Stimulated activated CD8-positive, alpha-beta memory T cell treated with anti-CD3 and anti-CD28 coated beads, Interleukin-15, amount 100 ng/mL, for 24 hours (primary cell): ENCODE measurements at places on chromosomes 3 and 15.

DNA sequence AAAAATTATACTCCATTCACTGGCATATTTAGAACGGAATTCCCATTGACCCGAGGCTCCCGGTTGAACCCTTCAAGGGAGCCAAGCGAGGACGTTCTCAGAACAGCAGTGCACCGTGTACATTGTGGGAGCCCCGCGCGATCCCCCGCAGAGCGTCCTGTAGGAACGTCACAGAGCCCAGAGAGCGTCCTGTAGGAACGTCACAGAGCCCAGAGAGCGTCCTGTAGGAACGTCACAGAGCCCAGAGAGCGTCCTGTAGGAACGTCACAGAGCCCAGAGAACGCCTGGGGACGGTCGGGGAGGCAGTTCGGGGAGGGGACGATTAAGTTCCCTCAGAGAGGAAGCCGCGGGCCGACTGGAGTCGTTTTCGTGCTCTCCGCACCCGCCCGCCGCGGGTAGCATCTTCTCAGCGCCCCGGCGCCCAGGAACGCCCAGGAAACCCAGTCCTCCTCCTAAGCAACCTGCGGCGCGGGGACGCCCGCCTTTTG lies 506 bp upstream of the ATP1B3 start:
- peak; percentile 42 for DNase-seq

GRCh38 chr3:45067486-45067885 lies 41.4 kb downstream of the CLEC3B start:
- DNase-seq = no peak

DNA sequence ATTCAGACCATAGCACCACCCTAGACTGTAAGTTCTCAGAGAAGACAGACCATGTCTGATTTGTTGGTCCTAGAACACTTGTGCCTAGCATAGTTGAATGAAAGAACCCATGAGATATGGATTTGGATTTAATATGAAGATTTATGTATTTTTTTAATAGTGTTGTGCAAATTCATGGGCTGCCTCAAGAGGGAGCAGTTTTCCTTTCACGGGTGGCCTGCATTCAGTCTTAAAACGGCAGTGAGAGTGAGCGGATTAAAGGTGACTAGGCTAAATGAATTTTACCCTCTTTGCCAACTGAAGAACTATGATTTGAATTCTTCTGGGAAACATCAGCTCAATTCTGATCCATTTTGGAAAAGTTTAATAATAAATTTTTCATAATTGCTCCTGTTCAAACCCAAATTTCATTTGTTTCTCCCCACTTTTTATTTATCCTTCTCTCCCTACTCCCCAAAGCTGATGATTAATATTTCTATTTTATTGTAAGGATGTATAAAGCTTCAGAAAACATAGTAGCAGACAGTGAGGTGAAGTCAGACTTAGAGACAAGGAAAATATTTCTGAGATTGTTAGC lies 67.3 kb downstream of the MORC1 start:
- DNase-seq = no peak

DNA sequence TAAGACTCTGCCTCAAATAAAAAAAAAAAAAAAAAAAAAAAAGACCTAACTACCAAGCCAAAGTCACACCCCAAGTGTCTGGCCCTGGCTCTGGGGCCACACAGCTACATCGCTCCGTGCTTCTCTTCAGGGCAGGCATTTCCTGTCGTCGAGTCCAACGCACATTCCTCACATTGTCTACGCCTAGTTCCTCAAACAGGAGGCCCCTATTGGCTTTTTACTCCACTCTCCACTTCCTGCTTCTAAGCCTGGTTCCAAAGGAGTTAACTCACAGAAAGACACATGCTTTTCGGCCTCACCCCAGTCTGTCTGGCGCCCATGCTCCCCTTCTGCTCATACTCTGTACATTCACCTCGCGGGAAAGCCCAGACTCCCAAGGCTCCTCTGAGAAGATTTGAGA lies 28.8 kb downstream of the KNG1 start:
- no peak for DNase-seq

DNA sequence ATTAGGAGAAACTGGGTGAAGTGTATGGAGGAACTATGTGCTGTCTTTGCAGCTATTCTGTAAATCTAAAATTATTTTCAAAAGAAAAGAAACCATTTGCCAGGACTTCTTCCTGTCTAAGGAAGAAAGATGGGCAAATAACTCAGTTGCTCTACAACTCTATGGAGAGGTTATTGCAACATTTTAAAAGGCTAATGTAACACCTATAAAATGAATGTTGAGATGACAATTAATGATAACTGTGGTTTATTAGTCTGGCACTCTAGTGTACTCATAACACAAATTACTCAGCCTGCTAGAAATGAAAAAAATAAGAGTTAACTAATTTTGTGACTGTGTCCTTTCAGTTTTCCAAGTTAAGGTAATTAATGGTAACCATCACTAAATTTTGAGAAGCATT lies 32.3 kb downstream of the SLC4A7 start:
- DNase-seq = no peak

- DNase-seq = no peak
Measured at GRCh38 chr3:3065876-3066275, 44.3 kb downstream of the IL5RA start.

DNA sequence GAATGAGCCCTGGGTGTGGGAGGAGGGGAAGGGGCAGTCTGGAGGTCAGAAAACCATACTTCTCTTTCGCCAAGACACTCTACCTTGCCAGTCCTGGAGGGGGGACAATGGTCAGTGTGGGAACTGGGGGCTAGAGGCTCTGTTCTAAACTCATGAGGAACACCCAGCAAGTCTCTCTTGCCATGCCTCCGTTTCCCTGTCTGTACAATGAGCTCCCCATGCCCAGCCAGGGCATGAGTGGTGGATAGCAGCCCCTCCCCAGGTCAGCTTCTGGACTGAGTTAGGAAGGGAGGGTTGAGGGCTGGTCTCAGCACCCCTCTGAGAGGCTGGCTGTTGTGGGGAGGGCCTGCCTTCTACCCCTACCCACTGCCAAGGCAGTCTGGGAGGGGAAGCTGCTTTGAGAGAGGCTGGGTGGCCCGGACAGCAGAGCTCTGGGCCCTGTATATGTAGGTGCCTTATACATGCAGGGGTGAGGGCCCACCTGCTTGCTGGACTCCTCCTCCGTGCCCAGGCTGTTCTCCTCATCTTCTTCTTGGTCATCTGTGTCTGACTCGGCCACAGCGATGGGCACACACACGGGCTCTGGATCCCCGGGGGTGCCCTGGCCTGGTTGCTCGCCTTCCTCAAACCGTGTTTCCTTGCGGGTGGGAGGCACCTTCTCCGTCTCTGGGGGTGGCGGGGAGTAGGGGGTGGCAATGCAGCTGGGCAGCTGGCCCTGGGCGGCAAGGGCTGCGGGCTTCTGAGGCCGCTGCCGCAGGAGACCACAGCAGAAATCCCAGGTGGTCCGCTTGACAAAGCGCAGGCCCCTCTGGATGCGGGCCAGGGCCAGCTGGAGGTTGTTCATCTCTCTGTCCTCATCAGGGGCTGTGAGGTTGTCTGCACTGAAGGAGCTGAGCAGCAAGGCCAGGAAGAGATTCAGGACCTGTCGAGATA lies 68.8 kb downstream of the SCN5A start:
- DNase-seq = no peak

- DNase-seq = no peak
Measured at GRCh38 chr3:107710851-107711250, 188.1 kb downstream of the BBX start.

GRCh38 chr15:65204931-65205660 lies 6.2 kb downstream of the CILP start:
- no peak for DNase-seq
